Neural crest cell (in vitro differentiated cells): ENCODE measurements at places on chromosomes 7 and 10. TPM values are rescaled to one million over a fixed set of nuclear protein-coding genes. Genes with fewer than 3 reads are reported as not detected.

Gene HOXA13
- not detected in 2 replicates for total RNA-seq

Gene STEAP1
- 2.4 and 3.3 TPM in 2 replicates for total RNA-seq

Gene TWIST1
- total RNA-seq = 6.7 and 8.1 TPM in 2 replicates

DNA sequence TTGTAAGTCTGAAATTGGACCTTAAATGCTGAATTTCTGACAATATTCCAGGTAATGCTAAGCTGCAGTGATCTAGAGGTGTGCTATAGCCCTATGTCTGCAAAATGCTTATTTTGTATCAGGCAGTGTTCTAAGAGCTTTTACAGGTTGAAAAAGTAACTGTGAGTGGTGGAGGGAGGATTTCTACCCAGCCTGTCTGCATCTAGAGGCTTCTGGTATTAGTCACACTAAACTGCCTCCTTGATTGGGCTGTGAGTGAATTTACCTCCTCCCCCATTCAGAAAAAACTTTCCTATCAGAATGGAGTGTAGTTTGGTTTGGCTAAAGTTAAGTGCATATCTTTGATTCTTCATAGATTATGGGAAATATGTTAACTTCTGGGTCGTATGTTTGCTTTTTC, 56.8 kb downstream of the BBS9 start:
- no peak overlapping the region for H3K27ac ChIP-seq
- H3K4me3 ChIP-seq = no peak overlapping the region
- H3K27me3 ChIP-seq = no peaks in the 10 kb centered on the region
- no peaks in the 10 kb centered on the region for H3K36me3 ChIP-seq
- DNase-seq = no peak

Gene FGL2
- not detected in 2 replicates for total RNA-seq

- H3K27me3 ChIP-seq = no peaks in the 10 kb centered on the region
- H3K27ac ChIP-seq = no peak overlapping the region
- no peak for DNase-seq
- H3K36me3 ChIP-seq = no peaks in the 10 kb centered on the region
Measured at GRCh38 chr7:121084748-121085336, 96.3 kb downstream of the CPED1 start.

Gene MMD2
- total RNA-seq = 0.25 TPM in 1 of 2 replicates, not detected in the other

- H3K36me3 ChIP-seq = peaks cover 3% of the 10 kb centered on the region
- no peak for DNase-seq
- no peak overlapping the region for H3K4me3 ChIP-seq
- H3K27ac ChIP-seq = no peak overlapping the region
Measured at GRCh38 chr10:125377368-125377767, 217.0 kb upstream of the CTBP2 start.

- DNase-seq = no peak
- peak overlapping the region; percentile 22 for H3K27ac ChIP-seq
- no peak overlapping the region for H3K4me3 ChIP-seq
- peaks cover 12% of the 10 kb centered on the region for H3K4me1 ChIP-seq
- no peaks in the 10 kb centered on the region for H3K27me3 ChIP-seq
Measured at GRCh38 chr10:1629326-1630198, 107.8 kb downstream of the ADARB2 start.

DNA sequence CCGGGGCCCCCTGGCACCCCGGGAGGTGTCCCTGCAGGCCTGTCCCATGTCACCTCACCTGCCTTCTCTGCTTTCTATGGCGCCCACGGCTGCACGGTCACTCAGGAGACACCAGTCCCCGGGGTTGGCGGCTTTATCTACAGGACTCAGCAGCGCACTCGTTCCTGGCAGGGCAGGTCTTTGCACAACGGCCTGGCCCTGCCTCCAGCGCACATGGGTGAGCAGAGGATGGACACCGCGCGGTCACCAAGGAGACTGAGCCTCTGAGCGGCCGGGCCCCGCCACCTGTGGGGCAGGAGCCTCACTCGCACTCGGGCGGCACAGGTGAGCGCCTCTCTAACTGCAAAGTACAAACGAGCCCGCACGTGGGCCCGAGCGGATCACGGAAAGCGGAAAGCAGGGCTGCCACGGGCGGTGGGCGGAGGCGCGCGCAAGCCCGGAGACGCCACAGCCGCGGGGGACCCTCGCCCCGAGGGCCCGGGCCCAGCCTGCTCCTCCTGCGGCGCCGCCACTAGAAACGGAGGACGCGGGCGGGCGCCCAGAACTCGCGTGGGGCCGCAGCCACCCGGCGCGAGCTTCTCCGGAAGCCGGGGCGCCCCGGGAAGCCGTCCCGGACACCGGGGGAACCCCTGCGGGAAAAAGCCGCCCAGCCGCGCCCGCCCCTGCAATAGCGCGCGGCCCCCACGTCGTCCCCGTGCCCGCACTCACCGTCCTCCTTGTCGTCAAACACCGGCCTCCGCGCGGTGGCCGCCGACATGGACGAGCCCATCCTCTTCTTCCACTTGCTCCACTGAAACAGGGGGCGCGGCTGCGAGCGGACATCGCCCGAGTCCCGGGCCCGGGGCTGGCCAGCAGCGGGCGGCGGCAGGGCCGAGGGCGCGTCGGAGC, 642 bp downstream of the STK32C start:
- DNase-seq = no peak
- H3K27me3 ChIP-seq = peaks cover 51% of the 10 kb centered on the region
- peaks cover 17% of the 10 kb centered on the region for H3K4me1 ChIP-seq
- H3K27ac ChIP-seq = peak overlapping the region; percentile 43
- peak overlapping the region; percentile 94 for H3K4me3 ChIP-seq

- no peak overlapping the region for H3K27ac ChIP-seq
- no peaks in the 10 kb centered on the region for H3K27me3 ChIP-seq
- H3K4me3 ChIP-seq = no peak overlapping the region
- peaks cover 18% of the 10 kb centered on the region for H3K4me1 ChIP-seq
- H3K36me3 ChIP-seq = peaks cover 5% of the 10 kb centered on the region
- no peak for DNase-seq
Measured at GRCh38 chr7:106421181-106421762, 136.5 kb upstream of the NAMPT start.

GRCh38 chr7:3239291-3239691, 61.8 kb upstream of the SDK1 start:
- H3K36me3 ChIP-seq = peaks cover 8% of the 10 kb centered on the region
- H3K27ac ChIP-seq = no peak overlapping the region
- no peaks in the 10 kb centered on the region for H3K27me3 ChIP-seq

GRCh38 chr10:34613491-34613890, 201.6 kb downstream of the PARD3 start:
- H3K27me3 ChIP-seq = no peaks in the 10 kb centered on the region
- H3K4me1 ChIP-seq = peaks cover 26% of the 10 kb centered on the region
- H3K4me3 ChIP-seq = no peak overlapping the region
- no peak overlapping the region for H3K27ac ChIP-seq
- DNase-seq = no peak

Gene HABP2
- not detected in 2 replicates for total RNA-seq

DNA sequence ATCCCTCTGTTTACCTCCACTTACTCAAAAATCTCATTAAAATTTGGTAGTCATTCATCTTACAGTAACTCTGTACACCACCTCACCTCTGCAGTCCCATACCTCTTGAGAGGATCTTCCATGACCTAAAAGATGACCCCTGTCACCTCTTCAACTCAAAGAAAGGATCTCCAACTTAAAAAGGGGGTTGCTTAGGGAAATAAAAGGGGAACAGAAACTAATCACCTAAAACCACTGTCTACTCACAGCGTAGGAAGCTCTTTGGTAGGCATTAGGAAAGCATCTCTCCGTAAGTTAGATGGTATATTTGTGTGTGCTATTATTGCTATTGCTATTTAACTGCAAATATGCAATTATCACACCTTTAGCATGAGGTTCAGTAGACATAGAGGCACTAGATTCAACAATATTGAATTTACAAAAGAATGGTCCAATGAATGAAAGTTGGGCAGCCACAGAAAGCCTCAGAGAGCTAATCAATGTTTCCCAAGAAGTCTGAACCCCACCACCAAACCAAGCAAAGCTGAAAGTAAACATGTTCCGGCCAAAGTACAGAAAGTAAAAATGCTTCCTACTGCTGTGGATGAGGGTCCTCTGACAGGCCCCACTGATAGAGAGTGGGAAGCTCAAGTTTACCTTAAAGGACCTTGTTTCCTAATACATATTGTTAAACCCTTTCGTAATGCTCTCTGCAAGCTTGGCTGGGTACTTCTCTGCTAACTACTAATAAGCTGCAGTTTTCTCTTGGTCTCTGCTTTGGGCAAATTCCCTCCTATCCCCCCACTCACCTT, 105.8 kb downstream of the GRM8 start:
- no peaks in the 10 kb centered on the region for H3K36me3 ChIP-seq
- no peaks in the 10 kb centered on the region for H3K4me1 ChIP-seq
- H3K27me3 ChIP-seq = peaks cover 21% of the 10 kb centered on the region
- no peak for DNase-seq

Gene PLEKHS1
- total RNA-seq = not detected in 2 replicates

DNA sequence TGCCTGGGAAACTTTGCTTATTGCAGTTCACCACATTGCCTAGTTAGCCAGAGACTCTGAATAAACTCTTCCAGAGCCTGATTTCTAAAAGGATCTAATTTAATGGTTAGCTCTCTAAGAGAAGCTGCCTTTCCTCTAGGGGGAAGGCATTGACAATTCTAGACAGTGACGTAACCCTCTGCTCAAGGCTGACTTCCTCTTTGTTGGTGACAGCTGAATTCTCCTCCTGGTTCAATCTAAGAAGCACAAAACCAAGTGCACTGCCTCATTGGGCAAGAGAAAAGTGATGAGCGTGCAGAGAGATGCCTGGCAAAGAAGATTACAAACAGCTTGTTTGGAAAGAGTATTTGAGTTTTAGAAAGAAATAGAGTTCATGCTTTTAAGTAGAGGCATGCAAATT, 102.7 kb downstream of the MACC1 start:
- no peaks in the 10 kb centered on the region for H3K27me3 ChIP-seq
- no peak overlapping the region for H3K4me3 ChIP-seq
- no peak for DNase-seq
- no peaks in the 10 kb centered on the region for H3K36me3 ChIP-seq

- H3K4me3 ChIP-seq = no peak overlapping the region
- no peaks in the 10 kb centered on the region for H3K27me3 ChIP-seq
- H3K27ac ChIP-seq = peak overlapping the region; percentile 83
Measured at GRCh38 chr10:1120801-1121211, 64.6 kb downstream of the WDR37 start.

Gene SERPINE1
- 0.07 TPM in 1 of 2 replicates, not detected in the other for total RNA-seq

DNA sequence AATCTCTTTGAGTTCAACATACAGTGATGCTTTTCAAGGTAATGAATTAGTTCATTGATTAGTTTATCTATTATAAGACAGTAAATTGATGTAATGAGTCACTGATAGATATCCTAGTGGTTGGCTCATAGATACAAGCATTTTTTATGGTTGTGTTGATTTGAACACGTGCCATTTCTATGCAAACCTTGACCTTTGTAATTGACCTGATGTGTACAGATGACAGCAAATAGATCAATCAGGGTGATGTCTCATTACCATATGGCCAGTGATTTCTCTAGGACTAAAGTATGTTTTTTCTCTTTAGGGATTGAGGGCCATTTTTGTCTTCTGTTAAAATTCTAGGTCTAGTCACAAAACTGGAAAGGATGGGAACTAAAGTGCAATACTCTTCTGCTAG, 760.3 kb upstream of the GALNT17 start:
- H3K4me1 ChIP-seq = peaks cover 11% of the 10 kb centered on the region
- no peak overlapping the region for H3K4me3 ChIP-seq
- no peak overlapping the region for H3K27ac ChIP-seq
- no peak for DNase-seq

GRCh38 chr7:39429421-39429820, 136.8 kb upstream of the YAE1 start:
- no peak overlapping the region for H3K27ac ChIP-seq
- no peak for DNase-seq
- no peak overlapping the region for H3K4me3 ChIP-seq
- H3K4me1 ChIP-seq = peaks cover 3% of the 10 kb centered on the region
- H3K36me3 ChIP-seq = peaks cover 6% of the 10 kb centered on the region

DNA sequence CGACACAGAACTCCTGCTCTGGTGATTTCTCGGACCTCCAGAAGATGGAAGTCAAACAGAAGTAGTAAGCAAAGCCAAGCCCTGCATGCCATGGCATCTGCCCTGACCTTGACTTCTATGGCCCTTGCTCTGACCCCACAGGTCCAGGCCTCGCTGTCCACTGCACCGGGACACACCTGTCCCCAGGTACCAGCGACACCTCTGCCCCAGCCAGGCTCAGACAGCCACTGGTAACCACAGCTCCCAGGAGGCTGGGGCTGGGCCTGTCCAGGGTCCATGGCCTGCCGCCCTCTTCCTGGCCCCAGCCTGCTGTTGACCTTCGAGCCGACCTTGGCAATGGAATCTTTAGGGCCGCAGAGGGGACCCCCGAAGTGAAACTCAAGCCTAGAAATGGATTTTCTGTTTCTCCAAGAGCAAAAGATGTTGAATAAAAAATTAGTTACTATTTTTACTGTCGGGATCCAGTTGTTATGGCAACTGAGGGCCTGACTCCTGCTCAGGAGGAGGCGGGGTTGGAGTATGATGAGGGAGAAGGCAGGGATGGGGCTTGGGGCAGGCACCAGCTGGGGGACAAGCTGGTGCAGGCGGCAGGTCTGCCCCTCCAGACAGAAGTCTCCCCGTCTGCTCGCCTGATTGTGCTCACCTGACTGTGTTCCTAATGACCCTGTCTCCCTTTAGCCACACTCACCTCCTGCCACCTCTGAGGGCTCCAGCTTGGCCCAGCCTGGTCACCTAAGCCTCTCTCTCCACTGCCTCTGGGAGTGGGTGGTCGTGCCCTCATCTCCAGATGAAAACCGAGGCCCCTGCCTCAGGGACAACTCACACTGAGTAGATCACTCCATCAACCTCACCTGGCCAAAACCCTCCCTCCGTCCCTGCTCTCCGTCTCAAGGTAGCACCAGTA, 4.1 kb upstream of the MMD2 start:
- H3K27ac ChIP-seq = no peak overlapping the region
- no peaks in the 10 kb centered on the region for H3K36me3 ChIP-seq
- peaks cover 28% of the 10 kb centered on the region for H3K27me3 ChIP-seq
- peaks cover 5% of the 10 kb centered on the region for H3K4me1 ChIP-seq

DNA sequence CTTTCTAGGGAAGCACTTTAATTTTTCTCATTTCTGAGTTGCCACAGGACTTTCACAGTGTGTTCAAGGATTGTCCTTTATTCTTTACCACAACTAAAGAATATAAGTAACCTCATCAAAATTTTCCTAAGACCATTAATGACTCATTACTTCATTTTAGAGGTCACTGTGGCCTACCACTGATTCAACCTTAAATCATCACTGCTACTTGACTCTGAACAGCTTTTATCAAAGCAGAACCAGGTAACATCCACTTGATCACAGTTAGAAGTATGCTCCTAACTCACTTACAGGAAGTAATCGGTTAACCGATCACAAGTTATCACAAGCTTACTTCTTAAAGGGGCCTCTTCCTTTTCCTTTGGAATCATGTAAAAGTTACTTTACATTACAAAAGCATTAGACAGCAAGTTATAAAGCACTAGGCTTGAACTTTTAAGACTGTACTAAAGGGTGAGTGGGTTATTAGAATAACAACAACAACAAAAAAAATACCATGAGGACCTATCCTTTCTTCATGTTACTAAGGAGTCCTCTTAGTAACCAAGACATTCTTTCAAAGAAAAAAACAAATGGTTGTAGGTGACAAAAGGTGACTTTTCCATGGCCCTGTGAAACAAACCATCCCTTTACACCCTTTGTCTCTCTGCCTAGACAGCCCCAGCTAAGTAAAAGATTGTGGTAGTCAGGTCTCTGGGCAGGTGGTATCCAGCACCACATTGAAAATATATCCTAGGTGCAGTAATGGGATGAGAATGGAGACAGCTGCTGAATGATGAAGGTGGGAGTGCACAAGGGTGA, 40.0 kb upstream of the PDK4 start:
- no peak for DNase-seq
- H3K27ac ChIP-seq = no peak overlapping the region
- peak overlapping the region; percentile 32 for H3K4me3 ChIP-seq
- H3K4me1 ChIP-seq = peaks cover 32% of the 10 kb centered on the region

Gene CEP55
- 30.7 and 30.9 TPM in 2 replicates for total RNA-seq

- H3K4me1 ChIP-seq = no peaks in the 10 kb centered on the region
- H3K4me3 ChIP-seq = no peak overlapping the region
- H3K27me3 ChIP-seq = peaks cover 40% of the 10 kb centered on the region
- H3K27ac ChIP-seq = no peak overlapping the region
- no peaks in the 10 kb centered on the region for H3K36me3 ChIP-seq
Measured at GRCh38 chr10:99443500-99443899, 13.1 kb upstream of the GOT1 start.

Gene SNCG
- total RNA-seq = 7.8 and 8.2 TPM in 2 replicates
